ENCODE measurements at places on chromosomes 16 and 17.

DNA sequence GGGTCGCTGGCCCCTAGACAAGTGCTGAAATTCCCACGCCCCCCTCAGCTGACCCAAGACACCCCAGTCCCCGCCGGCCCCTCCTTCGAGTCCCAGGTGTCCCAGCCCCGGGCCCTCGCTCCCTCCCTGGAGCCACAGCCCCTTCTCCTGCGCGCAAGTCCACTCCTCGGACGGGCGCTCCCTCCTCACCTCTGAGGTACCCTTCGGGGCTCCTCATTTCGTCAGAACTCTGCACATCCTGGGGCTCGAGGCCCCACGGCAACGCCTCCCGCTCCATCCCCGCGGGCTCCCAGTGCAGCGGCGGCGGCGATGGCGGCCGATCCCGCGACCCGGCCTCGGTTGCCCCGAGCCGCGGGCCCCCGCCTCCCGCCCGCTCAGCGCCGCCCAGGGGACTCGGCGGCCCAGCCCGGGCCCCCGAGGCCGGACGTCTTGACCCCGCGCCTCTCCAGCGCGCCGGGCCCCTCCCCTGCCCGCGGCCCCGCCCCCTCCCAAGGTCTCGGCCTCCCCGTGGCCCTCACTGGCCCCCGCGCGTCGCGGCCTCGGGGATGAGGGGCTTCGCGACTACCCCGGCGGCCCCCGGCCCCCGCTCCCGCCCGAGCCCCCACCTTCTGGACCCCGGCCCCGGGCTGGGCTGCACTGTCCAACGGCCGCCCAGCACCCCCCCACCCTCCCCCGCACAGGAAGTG is at the start of gene ZNF768:
ZNF768 (minus strand) TSS at position 430 of the 686 bp plus-strand sequence; CDS start at position 277, 153 bp downstream.
- no peak for DNase-seq

GRCh38 chr16:11016993-11017392 is 72.6 kb downstream of the CLEC16A start:
- DNase-seq, result no peak

DNA sequence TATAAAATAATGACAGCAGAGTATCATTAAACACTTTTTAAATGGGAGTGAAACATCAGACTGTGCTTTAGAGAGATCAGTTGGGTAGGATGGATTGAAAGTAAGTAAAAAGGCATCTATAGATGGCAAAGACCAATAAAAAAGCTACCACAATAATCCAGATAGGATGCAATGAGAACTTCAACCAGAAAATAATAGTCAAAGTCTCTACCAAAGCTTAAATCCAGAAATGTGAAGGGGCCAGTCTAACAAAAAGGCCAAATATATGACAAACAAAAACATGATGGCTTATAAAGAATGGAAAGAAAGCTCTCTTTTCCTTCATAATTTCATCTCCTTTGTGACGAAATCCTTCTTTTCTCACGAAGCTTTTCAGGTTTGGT is 12.3 kb downstream of the KANSL1 start:
- no peak for DNase-seq

- DNase-seq, result no peak
Measured at GRCh38 chr16:71492786-71493185, 3.7 kb upstream of the ZNF19 start.

DNA sequence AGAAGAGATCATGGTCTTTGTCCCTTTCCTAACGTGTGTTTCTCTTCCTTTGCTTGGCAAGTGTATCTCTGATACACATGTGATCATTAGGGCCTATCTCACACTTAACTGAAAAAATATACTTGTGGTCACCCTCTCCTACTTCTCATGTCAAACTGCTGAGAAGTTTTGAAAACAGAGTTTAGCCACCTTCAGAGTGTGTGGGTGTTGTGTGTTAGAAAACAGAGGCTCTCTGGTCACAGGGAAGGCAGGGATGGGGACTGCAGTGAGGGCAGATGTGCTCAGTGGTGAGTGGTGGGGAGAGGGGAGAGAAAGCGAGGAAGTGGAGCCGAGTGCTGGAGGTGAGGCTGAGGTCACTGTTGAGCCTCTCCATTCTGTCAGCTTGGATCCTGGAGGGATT is 29.4 kb downstream of the GRB7 start:
- DNase-seq, result no peak

DNA sequence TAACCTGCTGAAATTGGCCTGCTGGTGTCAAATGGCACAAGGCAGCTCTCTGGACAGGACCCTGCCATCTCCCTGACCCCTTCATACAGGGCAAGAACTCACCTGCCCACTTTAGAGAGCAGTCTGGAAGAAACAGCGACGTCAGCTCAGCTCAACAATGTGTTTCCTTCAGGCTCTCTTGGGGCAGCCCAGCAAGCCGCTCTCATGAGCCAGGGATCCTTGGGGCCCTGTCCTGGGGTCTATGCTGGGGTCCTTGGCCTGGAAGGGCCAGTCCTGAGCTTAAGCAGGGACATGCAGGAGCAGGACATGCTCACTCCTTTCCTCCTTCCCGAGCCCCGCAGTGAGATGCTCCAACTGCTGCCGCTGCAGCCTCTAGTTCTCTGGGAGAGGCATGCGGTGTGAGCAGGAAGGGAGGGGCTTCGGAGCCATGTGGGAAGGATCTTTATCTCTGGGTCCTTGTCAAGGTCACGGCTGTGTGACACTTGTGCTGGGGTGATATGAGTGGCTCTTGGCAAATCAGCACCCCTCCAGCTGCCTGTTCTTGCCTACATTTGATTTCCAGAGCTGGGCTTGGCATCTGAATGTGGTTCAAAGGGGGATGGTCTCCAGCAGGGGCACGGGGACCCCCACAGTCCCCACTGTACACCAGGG is 3.4 kb downstream of the C1QTNF1 start:
- no peak for DNase-seq

GRCh38 chr17:10033959-10034358 is 128.9 kb upstream of the RCVRN start:
- DNase-seq, result no peak

GRCh38 chr16:59179446-59180082 is 445.4 kb upstream of the GOT2 start:
- DNase-seq, result no peak

DNA sequence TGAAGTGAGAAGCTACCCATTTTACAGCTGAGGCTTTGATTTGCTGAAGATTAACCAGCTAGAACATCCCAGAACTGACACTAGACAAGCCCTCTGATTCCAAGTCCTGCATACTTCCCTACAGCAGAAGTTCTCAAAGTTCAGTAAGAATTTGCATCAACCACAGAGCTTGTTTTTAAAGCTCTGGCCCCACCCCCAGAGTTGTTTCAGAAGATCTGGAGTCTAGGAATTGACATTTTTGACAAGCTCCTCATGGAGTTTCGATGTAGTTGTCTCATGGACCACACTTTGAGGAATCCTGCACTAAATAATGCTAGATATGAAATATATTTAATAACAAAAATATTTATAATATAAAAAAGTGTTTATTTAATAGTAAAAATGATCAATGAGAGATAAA is 120.3 kb upstream of the ADAMTS18 start:
- DNase-seq, result no peak

- no peak for DNase-seq
Measured at GRCh38 chr17:3678095-3678820, 9.6 kb downstream of the EMC6 start.

- no peak for DNase-seq
Measured at GRCh38 chr16:77551357-77551756, 116.5 kb upstream of the ADAMTS18 start.

GRCh38 chr17:83196973-83197880 is 117.8 kb downstream of the METRNL start:
- DNase-seq, result no peak

- DNase-seq, result no peak
Measured at GRCh38 chr16:27365142-27366089, 36.6 kb upstream of the IL21R start.

DNA sequence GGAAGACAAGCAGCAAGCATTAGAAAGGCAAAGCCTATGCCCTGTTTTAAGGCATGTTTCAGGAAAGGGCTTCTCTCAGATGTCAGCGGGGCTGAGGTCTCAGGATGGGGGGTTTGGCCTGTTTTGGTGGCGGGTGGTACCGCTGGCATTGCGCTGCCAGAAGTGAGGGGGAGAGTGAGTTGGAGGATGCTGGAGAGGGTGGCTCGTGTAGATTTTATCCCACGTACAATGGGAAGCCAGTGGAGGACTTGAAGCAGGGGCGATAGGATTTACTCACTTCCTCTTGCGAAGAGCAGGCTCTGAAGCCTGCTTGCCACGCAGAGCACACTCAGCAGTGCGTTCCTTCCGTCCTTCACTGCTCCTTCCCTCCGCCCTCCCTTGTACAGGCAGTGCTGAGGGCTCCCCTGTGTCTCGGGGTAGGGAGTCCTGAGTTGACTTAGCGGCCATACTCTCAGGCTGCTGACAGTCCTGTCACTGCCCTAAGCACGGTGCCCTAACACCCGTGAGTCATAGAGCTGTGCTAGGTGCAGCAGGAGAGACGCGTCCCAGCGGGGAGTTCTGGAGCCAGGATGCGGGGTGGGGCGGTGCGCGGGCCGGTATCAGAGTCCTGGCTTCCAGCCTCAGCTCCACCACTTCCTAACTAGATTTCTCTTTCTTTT is 113.1 kb downstream of the SNX29 start:
- no peak for DNase-seq

DNA sequence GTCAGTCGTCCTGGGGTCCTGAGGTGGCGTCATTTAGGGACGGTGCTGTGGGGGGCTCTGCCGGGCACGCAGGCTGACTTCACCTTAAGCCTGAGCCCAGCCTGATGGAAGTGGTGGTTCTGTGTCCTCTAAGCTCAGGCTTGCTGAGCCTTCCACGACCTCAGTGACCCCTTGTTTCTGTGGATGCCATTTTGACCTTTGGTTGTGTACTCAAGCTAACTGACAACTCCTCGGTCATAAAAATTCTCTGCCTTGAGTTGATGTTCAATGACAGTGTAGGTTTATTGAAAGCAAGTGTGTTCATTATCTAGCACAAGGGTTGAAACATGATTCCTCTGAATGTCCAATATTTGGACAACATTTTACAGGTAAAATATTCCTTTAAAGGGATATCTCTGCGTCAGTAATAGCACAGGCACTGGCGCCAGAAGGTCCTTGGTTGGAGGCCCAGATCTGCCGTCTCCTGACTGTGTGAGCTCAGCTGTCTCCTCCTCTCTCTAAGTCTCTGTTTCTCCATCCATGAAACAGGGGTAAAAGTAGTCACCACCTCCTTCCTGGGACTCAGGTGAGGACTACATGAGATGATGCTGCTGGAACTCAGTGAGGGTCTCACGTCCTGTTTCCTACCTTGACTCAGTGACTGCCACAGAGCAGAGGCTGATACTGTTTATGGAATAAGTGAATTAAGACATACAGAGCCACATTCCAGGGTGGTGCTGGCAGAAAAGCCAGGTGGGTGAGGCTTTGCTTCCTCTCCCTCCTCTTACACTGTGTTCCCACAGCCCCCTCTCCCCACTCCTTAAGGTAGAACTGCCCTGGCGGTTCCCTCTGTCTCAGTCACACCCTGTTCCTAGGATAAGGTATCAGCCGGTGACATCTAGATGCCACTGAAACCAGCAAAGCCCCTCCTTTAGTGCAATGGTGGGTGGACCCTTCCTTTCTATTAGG is 75.7 kb downstream of the IRF8 start:
- no peak for DNase-seq

GRCh38 chr17:74379495-74380085 is 12.3 kb downstream of the GPR142 start:
- DNase-seq, result peak; percentile 95

GRCh38 chr17:14940938-14941265 is 324.2 kb downstream of the PMP22 start:
- no peak for DNase-seq

- DNase-seq, result no peak
Measured at GRCh38 chr17:70773258-70773657, 603.9 kb downstream of the KCNJ2 start.

GRCh38 chr16:65837464-65837863 is 529.0 kb upstream of the CDH5 start:
- no peak for DNase-seq

- peak; percentile 81 for DNase-seq
Measured at GRCh38 chr17:28644787-28645575, at the start of gene BLTP2. Gene BLTP2 (minus strand): TSS chr17:28645158. CDS start chr17:28645056, 102 bp downstream.

DNA sequence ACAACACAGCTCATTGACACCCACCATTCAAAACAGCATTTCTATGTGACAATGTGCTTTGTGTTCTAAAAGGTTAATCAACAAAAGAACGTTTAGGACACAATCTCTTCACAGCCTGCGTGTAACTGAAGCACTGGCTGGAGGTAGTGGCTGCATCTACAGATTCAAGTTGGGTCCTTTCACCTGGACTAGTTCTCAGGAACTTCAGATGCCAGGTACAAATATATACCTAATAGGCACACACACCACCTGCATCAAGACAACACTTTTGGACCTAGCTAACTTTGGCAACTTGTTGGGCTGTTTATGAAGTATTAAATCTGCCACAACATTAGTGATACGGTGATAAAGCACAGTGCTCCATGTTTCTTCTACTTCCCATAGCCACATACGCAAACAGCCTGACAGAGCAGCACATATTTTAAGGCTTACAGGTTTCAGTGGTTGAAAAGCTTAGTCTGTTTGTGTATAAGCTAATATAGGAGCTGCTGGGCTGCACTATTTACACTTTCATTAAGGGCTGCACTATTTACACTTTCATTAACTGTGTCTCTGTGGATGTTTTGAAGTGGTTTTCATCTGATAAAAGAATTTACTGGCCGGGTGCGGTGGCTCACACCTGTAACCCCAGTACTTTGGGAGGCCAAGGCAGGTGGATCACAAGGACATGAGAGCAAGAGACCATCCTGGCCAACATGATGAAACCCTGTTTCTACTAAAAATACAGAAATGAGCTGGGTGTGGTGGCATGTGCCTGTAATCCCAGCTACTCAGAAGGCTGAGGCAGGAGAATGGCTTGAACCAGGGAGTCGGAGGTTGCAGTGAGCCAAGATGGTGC is 132.6 kb downstream of the PARN start:
- no peak for DNase-seq

DNA sequence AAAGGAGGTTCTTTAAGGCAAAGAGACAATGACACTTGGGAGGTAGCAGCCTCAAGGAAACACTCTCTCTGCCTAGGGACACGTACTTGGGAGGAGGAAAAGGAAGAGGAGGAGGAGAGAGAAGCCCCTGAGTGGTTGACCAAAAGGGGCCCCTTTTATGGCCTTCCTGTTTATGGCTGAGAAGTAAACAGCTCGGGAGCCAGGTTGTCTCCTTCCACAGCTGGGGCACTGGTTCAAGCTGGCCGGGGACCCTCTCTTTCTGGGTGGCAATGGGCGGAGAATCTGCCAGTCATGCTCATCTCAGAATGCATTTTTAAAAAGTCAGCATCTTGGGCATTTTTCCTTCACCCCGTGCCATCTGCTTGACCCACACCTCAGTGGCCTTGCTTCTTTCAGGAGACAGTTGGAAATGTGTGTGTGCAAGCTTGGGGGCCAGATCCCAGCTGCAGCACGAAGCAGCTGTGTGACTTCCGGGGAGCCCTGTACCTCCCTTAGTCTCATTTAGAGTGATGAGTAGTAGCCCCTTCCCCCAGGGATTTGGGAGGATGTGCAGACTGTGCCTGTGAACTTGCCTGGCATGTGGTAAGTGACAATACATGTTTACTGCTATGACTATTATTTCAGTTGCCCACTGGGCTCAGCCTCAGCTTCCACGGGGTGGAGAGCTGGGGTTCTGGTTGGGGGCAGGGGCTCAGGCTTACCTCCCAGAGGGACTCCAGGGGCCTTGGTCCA is 33.8 kb upstream of the SALL1 start:
- DNase-seq, result no peak

All from stimulated activated CD8-positive, alpha-beta memory T cell treated with anti-CD3 and anti-CD28 coated beads, Interleukin-15, amount 100 ng/mL, for 24 hours (primary cell).